ENCODE measurements at places on chromosomes 16 and 17.

GRCh38 chr16:86075488-86075785 lies 176.5 kb downstream of the IRF8 start:
- no peak for DNase-seq

- no peak for DNase-seq
These were observed 52.0 kb downstream of the BAIAP2 start for GRCh38 chr17:81086789-81087551.

GRCh38 chr17:4354862-4355514 lies 11.5 kb downstream of the UBE2G1 start:
- no peak for DNase-seq

DNA sequence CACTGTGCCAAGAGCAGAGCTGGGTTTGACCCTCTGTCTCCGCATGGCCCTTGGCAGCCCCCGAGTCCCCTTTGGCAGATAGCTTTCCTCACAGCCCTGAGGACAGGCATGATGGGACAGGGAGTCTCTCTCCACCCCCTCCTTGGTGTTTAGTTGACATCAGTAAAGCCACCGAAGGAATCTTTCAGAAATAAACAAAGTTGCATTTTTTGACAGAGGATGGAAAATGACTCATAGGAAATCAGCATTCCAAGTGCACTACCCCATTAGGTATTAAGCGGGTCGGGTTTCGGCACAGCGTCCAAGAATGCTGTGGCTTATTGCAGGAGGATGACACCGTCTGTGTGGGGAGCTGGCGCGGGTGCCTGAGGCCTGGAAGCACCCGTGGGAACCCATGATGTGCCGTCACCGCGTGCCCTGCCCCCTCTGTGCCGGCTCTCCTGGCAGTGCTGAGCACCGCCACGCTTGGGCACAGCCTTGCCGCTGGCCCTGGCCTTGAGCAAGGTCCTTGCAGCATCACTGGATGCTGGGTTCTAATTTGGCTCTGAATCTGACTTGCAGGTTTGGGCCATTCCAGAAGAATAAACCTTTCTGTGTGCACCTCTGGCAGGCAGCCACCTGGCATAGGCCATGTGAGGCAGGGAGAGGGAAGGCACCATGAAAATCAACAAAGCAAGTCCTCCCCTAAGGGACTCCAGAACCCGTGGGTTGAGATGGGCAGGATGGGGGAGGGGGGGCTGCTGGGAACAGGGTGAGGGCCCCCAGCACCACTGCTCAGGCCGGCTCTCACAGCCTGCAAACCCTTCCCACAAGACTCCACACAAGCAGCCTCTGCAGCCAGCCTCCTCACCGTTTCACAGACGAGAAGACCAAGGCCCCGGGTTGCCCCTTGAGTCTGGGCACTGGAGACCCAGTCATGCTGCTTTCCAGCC lies 50.5 kb upstream of the ZNF469 start:
- no peak for DNase-seq

GRCh38 chr16:17460890-17461289 lies 9.9 kb downstream of the XYLT1 start:
- DNase-seq, result no peak

DNA sequence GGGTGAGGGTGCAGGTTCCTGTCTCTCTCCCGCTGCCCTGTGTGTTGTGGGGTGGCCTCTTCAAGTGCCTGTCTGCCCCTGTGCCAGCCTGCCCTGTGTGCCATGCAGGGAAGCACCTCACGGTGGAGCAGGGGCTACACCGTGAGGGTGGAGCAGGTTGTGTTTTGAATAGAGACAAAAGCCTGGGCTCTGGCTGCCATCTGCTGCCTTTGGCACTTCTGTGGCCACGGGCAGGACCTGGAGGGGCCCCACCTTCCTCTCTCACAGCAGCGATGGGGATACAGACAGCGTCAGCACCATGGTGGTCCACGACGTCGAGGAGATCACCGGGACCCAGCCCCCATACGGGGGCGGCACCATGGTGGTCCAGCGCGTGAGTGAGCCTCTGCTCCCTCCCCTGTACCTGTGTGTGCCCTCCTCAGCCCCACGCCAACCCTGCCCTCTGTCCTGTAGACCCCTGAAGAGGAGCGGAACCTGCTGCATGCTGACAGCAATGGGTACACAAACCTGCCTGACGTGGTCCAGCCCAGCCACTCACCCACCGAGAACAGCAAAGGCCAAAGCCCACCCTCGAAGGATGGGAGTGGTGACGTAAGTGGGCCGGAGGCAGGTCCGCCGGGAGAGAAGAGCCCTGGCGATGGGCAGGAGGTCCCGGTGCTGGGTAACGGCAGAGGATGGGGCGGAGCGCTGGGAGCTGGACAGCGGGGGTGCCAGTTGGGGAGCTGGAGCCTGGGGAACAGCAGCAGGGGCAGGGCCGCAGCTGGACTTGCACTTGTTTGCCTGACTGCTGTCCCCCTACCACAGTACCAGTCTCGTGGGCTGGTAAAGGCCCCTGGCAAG lies 5.4 kb upstream of the C17orf107 start:
- no peak for DNase-seq

GRCh38 chr17:4947411-4948165 lies 742 bp downstream of the PFN1 start:
- no peak for DNase-seq

DNA sequence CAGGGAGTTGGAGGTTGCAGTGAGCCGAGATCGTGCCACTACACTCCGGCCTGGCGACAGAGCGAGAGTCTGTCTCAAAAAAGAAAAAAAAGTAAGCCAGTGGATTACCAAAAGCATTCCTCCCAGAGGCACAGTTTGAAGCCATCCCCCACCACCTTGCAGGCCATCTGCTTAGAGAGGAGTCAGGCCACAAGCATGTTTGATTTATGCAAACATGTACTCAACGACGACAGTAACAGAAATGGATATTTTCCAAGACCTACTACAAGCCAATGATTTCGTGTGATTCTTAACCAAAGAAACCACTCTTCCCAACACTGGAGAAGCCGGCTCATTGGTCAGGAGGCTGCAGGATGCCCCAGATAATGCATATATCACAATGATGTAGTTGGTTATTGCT lies 34.8 kb downstream of the MYH13 start:
- no peak for DNase-seq

- DNase-seq, result no peak
These were observed 30.5 kb downstream of the CPPED1 start for GRCh38 chr16:12773221-12773620.

DNA sequence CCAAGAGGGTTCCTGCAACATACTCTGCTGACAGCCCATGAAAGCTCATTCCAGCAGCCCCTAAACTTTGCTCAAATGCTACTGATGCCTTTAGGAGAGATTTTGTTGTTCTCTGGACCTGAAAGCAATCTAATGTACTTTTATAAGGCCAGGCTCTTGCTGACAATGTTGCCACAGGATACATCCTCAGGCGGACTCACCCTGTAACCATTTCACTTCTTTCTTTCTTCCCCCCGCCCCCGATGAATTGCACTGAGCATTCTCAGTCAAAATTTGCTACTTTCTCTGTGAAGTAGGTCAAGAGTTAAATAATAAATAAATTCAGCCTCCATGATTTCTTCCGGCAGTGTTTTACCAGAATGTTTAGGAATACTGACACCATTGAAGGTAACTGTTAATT lies 1.5 kb downstream of the GAS7 start:
- DNase-seq, result no peak

DNA sequence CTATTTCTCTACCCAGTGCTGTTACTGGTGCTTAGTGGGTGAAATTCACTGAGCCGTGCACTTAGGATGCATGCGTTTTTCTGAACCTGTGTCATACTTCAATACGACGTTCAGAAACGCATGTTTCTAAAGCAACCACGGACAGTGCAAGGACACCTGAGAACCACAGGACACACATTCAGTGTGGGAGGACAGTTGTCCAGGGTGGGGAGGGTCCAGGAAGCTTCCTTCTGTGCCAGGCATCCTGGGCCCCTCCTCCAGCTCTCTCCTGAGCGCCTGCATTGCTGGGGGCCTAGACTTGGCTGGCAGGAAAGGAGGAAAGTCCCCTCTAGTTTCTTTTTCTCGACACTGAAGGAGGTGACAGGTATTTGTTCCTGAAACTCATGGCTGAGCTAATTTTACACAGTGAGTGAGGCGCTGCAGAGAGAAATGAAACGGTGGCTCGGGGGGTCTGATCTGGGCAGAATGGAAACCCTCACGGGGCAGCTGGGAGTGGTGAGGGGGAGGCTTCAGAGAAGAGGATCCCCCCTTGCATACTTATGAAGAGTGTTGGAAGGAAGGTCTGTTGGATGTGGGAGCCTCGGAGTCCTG lies 89.9 kb downstream of the IRF8 start:
- DNase-seq, result no peak

DNA sequence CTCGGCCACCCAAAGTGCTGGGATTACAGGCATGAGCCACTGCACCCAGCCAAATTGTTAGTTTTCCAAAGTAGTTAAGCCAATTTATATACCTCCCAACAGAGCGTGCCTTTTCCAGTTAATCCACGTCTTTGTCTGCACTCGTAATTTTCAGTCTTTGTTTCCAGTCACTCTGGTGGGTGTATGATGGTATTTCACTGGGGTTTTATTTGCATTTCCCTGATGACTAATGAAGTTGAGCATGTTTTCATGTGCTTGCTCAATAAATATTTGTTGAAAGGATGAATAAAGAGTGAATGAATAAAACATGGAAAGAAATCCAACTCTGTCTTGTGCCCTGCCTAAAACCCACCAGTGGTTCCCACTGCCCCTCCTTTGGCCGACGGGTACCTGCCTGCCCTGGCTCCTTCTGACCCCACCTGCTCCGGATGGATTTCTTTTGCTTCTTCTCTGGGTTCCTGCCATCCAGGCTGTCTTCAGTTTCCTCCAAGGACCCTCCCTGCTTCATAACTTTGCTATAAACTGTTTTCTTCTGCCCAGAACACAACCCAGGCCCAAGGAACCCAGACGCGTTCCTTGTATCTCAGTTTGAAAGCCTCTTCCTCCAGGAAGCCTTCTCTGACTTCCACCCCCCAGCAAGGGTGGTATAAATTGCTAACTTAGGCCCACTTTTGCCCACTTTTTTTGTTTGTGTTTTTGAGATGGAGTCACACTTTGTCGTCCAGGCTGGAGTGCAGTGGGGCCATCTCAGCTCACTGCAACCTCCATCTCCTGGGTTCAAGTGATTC lies 3.0 kb upstream of the ABCC1 start:
- DNase-seq, result no peak
